ENCODE measurements at places on chromosomes 11 and 22.
A peak's percentile ranks its signal among the peaks of the same experiment; 100 is the strongest.

- DNase-seq = no peak
Observed at GRCh38 chr22:47663615-47664605, 901.5 kb downstream of the TBC1D22A start.

GRCh38 chr11:17479284-17480214 lies 2.9 kb upstream of the ABCC8 start:
- DNase-seq = no peak

DNA sequence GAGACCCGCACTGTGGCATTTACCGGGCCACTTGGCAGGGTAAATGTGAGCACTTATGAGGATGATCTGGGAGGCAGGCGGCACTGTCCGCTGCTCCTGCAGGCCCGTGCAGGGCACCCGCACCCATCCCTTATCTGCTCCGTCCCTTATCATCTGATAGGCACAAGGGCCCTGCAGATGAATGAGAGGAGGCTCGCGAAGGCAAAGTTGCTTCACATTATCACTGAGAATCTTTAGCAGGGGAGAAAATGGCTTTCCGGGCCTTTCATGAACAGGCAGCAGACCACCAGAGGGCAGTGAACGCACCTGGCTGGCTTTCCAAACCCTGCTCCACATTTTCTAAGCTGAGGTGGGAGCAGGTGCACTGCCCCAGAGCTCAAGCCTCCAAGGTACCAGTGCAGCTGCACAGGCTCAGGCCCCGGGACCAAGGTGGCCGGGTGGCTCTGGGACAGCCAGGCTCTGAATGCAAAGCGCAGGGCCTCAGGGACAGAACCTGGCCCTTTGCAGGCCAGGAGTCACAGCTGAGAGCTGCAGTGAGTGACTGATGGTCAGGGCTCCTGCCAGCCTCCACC lies 165.6 kb downstream of the SHANK2 start:
- no peak for DNase-seq

GRCh38 chr11:64659417-64660144 lies 63.4 kb downstream of the NRXN2 start:
- no peak for DNase-seq

- DNase-seq = no peak
Observed at GRCh38 chr22:39229688-39230260, 15.0 kb downstream of the PDGFB start.

DNA sequence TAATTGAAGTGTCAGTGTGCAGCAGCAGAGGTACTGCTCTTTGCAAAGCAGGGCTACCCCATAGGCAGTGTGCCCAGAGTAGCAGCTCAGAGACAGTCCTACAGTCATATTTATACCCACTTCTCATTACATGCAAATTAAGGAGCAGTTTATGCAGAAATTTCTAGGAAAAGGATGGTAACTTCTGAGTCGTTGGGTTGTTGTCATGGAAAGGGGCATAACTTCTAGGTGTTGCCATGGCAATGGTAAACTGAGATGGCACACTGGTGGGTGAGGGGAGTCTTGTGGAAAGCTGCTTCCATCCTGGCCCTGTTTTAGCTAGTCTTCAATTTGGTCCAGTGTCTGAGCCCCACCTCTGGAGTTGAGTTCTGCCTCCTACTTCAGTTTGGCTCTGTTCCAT lies 77.4 kb downstream of the MN1 start:
- no peak for DNase-seq

- DNase-seq = no peak
Observed at GRCh38 chr11:101661559-101661958, 77.8 kb upstream of the TRPC6 start.

DNA sequence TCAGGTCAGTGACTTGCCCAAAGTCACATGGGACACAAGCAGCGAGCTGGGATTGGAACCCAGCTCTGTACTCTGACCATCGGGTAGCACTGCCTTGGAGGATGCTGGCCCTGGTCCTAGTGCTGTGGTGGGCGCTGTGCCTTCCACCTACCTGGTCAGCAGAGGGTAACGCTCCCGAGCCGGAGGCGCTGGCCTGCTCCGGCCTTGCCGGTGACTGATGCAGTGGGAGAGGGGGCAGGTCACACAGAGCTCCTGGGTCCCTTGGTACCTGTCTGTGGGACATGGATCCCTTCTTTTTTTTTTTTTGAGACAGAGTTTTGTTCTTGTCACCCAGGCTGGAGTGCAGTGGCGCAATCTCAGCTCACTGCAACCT lies 43.0 kb downstream of the CACNA1I start:
- DNase-seq = no peak

DNA sequence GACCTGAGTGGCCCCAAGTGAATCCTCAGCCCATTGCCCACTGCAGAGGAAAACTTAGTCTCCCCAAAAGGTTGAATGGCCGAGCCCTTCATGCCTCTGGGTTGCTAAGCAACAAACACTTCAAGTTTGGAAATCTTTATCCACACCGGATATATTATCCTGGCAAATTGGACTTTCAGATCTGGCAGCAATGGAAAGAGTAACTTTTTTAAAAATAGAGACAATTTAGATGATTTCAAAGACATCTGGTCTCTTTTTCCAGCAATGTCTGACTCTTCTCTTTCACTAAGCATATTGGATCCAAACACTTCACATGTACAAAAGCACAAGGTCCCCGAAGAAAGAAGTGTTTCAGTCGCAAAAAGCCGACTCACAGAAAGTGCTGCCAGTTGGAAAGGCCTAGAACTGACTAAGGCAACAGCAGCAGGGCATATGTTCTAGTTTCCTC lies 505.3 kb downstream of the SOX6 start:
- DNase-seq = no peak

GRCh38 chr11:120208777-120209176 lies 2.1 kb upstream of the OAF start:
- no peak for DNase-seq

DNA sequence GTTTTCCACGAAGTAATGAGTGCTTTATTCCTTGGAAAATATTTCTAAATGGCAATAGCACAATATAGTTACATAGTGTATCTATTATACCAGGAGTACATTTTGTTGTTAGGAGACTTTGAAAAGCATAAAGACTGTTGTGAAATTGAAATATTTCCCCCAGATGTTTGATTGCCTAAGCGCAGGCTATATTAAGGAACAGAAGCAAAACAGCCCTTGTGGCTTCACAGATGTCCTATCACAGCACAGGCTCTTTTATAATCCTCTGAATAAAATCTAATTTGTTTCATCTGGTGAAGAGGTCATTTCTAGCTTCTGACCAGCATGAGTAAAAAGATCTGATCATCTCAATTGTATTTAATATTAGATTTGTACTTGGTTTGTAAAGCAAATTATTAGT lies 48.2 kb downstream of the BSX start:
- DNase-seq = no peak

DNA sequence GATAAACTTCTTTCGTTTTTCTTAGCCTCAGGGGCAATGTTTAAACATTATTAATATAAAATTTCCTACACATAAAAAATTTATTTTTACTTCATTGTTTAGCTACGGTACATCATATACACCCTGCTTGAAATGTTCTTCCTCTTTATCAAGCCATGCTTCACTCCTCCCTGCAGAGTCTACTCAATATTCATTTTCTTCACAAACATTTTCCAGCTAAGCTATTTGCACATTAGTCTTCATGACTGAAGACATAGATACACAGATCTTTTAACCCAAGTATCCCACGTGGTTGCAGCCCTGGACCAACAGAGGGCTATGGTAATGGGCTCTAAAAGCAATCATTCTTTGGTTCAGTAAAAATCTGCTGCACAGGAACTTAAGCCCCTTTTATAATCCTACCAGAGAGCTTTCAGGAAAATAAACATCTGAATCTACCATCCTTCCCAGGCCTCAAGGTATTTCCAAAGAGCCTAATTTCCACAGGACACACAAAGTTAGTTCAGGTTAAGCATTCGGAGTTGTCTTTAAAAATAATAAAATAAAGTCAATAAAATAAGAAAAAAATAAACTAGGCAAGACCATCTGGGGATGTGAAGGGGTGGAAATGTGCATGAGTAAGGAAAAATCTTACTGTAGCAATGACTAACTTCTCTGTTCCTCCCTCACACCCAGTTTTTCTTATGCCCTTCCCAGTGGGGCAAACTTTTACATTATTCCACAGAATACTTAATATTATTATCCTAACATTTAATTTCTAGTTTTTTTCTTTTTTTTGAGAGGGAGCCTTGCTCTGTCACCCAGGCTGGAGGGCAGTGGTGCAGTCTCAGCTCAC lies 21.6 kb upstream of the OR6X1 start:
- DNase-seq = no peak

DNA sequence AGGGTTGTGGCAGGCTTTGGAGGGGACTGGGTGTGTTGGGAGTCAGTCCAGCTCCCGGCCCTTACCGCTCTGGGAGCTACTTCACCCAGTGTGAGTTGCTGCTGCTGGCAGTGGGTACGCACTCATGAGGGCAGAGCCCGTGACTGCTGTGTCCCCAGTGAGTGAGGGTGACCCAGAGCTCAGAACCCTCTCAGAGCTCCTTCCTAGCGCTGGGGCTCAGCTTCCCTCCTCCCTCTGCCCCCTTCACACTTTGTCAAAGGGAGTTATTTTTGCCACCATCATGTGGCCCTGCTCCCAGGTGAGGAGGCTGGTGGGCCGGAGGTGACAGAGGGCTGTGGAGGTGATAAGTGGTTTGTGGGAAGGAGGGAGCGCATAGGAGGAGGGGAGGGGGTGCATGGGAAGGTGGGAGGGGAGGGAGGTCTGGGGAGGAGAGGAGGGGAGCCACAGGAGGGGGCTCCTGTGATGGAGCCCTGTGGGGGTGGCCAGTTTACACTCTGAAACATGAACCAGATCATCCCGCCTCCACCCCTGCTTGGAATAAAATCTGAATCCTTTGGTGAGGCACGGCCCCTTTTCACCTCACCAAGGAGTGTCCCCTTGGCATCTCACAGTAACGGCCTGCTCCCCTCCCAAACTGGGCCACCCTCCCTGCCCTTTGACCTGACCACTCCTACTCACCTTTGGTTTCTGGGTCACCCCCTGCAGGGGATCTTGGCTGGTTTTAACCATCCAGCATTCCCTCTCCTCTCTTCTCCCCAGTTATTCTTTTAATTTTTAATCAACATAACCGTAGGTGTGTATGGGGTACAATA lies 9.9 kb downstream of the NDUFV1 start:
- DNase-seq = peak; percentile 7

DNA sequence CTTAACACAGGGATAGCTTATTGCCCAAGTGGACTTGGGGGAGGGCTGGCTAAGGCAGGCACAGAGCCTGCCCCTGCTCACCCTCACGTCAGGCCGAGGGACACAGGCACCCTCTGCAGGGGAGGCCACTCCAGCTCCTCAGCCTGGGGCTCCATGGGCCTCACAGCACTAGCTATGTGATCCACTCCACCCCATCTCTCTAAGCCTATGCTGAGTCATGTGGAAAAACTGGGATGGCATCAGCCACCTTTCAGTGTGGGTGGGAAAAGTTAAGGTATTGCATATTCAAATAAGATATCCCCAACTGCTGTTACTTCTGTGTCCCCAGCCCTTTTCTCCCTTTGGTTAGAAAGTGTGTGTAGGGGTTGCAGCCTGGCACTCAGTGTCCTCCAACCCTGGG lies 22.3 kb downstream of the RANGAP1 start:
- no peak for DNase-seq

GRCh38 chr22:30033901-30034300 lies 46.4 kb upstream of the HORMAD2 start:
- DNase-seq = no peak

- no peak for DNase-seq
Observed at GRCh38 chr11:103372906-103373305, 263.7 kb downstream of the DYNC2H1 start.

DNA sequence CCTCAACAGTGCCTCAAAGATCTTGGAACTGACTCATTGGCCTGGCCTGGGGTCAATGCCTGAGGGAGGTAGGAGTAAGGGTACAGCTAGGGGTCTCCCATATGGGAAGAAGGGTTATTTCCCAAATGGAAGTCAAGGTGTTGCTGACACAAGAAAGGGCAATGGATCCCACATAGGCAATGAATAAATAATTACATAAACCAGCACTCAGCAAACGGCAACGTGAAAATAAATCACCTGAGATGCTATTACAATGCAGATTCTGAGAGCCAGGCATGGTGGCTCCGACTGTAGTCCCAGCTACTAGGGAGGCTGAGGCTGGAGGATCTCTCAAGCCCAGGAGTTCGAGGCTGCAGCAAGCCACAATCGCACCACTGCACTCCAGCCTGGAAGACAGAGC lies 36.5 kb upstream of the SLC35C1 start:
- no peak for DNase-seq

DNA sequence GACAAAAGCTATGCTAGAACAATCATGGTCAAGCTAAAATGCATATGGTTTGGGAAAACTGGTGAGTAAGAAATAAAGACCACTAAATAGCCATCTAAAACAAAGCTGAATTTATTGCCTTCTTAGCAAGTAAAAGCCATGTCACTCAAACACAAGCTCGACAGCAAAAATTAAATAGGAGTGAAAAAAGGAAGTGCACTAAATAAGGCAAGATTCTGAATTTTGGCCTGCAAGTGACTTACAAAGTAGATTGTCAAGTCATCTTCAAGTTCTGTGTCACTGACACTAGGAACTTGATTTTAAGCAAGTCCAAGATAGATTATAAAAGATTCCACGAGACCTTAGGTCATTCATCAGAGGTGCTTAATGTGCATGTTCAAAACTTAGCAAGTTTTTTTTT lies 27.4 kb downstream of the TUG1 start:
- no peak for DNase-seq

DNA sequence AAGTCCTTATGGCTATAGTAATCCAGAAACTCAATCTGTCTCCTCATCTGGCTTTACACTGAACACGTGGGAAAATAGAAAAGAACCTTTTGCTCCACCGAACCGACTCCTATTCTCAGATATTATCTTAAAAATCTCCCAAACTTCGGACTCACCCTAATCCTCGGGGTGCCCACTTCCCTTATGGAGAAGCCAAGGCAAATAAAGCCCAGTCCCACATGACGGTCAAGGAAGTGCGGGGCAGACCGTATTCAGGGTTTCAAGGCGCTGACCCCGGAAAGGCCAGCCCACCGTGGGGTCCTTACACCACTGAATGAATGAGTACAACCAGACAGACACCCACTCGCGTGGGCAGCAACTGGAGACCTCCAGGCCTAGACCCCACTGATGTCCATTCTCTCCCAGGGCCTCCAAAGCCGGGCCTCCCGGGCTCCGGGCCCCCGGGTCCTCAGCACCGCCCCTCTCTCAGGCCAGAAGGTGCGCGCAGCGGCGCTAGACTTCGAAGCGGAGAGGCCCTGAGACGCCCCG lies 489 bp downstream of the NUP98 start:
- DNase-seq = no peak

- no peak for DNase-seq
Observed at GRCh38 chr11:128198216-128198772, 389.1 kb downstream of the ETS1 start.

GRCh38 chr11:88438721-88439120 lies 101.2 kb upstream of the CTSC start:
- DNase-seq = no peak

Data from immature natural killer cell (primary cell).